Panc1 (cell line): ENCODE measurements at places on chromosomes 5 and 9. TPM values are rescaled to one million over a fixed set of nuclear protein-coding genes. Genes with fewer than 3 reads are reported as not detected.

Gene DOK3
- total RNA-seq = 12.4 TPM

GRCh38 chr9:136403538-136403914 is 3.6 kb upstream of the SNAPC4 start:
- no peak for DNase-seq

DNA sequence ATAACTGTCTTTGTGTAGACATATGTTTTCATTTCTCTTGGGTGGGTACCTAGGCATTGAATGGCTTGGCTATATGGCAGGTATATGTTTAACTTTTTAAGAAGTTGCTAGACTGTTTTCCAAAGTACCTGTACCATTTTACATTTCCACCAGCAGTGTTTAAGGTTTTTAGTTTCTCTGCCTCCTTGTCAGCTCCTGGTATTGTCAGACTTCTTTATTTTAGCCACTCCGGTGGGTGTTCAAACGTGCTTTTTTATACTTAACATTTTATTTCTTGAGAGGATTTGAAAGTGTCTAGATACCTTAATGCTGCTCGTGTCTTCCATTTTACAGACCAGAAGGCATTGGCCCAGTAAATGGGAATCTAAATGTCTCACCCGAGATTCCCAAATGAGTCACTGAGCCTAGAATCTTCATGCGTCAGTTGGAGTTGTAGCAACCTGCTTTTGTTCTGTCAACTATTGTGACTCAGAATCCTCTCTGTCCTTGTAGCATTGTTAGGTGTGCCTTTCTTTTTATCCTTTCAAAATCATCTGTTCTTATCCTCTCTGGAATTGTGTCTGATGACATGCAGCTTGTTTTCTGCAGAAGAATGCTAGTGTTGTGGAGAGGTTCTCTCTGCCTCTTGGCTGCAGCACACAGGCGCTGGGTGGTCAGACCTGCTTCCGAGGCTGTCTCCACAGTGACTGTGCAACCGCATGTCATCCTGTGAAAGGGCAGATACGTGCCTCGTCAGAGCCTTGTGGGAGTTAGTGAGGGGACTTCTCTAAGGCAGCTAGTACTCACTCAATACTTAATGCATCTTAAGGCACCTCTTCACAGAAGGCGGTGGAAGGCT is 291.8 kb downstream of the AOPEP start:
- DNase-seq = peak; percentile 66

- no peak for DNase-seq
Measured at GRCh38 chr9:125985142-125985997, 238.2 kb downstream of the PBX3 start.

DNA sequence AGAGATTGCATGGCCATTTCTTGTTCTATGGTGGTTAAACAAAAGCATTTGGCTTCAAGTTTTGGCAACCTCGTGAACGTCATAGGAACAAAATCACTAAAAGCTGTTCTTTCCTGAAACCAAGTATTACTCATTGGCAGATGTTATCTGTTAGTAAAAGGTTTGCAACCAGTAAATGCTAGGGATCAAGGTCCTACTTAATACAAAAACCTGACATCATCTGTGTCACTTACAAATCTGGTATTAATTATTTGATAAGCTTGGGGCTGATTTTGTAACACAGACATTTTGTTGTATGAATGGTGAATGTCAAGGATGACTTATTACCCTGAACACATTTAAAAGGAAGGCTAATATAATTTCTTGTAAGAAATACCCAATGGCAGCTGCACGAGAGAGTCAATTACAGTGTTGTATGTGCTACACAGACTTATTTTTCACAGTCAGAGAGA is 486.4 kb upstream of the ZNF608 start:
- DNase-seq = no peak

- DNase-seq = no peak
Measured at GRCh38 chr9:107744873-107745272, 255.3 kb upstream of the KLF4 start.
